Activated T-cell treated with anti-CD3 and anti-CD28 coated beads for 1 hour (primary cell): ENCODE measurements at places on chromosomes 1 and 21.
A peak's percentile ranks its signal among the peaks of the same experiment; 100 is the strongest.

DNA sequence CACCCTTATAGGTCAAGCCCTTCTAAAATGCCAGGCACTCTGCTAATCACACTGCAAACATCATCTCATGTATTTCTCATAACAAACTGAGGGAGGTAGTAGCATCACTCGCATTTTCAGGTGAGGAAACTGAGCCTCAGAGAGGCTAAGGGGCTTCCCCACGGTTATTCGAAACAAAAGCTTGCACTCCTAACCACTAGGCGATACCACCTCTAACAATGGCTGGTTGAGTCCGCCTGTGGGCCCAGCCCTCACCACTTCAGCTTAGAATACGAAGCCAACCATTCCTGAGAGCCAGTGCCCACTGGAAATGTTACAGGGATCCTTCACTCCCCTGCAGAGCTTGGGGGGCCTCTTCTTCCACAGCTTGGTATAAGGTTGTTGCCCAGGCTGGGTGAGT is 65.3 kb upstream of the TENT5C start:
- DNase-seq: no peak

DNA sequence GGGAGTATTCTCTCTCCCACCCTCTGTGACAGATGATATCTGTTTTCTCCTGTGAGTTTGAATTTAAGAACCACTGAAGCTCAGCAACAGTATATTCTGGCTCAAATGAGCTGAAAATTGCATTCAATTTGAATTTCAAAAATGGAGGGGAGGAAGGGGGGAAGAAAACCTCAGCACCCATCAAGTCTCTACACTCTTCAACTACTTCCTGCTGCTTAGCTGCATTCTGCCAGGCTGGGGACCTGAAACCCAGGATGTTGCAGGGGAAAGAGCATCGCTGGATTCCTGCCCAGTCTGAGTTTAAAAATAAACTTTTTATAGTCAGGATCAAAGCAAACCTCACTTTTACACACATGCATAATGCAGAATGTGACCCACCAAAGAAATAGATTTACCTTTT is 214.3 kb upstream of the ESRRG start:
- no peak for DNase-seq

- no peak for DNase-seq
These were observed at the start of gene PTGER3 for GRCh38 chr1:71047635-71048607. Gene PTGER3, minus strand, starts transcription at chr1:71047816. Its CDS starts 239 bp downstream, at chr1:71047577.

DNA sequence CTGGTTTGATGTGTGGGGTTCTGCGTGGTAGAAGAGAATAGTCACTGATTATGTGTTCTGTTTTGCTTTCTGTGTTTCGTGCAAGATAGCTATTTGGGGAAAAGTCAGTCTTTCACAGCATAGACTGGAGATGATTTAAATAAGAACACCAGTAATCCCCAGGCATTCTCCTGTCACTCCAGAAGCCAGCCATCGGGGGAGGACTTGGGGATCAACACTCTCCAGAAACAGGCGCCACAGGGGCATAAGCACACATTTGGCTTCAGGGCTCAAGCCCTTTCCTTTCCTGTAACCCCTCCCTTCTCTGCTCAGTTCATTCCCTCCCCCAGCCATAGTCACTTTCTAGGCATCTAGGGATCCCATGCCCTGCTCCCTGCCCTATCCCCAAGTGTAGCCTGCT is 97.3 kb upstream of the BEND5 start:
- DNase-seq: no peak

GRCh38 chr1:86515597-86515996 is 31.3 kb upstream of the CLCA4 start:
- DNase-seq: no peak

- no peak for DNase-seq
These were observed 6.9 kb downstream of the AKR1A1 start for GRCh38 chr1:45557422-45557944.

- no peak for DNase-seq
These were observed 29.7 kb downstream of the CTH start for GRCh38 chr1:70440642-70441391.

DNA sequence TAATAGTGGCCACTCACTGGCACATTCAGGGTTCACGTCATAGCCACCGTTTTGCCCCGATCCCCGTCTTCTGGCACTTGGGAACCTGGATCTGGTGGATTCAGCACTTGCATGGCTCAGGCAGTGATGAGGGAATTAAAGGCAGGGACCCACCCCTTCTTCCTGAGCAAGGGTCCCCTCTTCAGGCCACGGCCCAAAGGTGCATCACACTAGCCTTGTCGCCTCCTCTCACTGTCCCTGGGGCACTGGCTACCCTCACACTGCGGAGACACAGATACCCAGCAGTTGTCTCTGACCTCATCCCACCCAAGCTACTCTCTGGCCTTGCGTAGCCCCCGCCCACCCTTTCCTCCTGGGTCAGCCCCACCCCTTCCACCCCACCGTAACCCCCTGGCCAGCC is 19.9 kb upstream of the LDLRAP1 start:
- DNase-seq: no peak

DNA sequence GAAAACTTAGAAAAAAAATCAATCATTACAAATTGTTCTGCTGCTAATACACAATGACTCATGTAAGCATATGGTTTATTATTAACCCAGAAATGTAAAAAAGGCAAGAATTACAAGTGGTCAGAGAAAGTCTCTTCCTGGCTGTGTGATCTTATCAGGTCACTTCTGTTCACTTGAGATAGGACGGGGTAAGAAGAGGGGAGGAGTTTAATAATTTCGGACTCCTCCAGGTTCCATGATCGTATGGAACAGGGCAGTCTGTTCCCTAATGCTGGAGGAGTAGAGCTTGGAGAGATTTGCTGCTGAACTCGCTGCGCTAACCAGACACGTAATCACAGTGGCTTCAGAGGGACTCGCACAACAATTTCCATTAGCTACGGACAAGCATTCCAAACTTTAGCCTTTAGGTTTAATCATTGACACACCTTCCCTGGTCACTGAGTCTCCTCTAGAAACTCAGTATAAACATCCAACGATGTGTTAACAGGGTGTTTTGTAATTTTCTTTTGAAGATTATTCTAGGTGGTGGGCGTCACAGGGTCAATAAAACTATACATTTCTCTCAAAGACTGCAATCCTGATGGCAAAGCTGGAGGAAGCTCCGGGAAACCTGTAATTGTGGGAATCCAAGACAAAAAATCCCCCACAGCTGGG is 1.3 kb downstream of the CRYZ start:
- no peak for DNase-seq

- peak; percentile 20 for DNase-seq
These were observed 41.3 kb upstream of the EIF4G3 start for GRCh38 chr1:21217812-21218596.

DNA sequence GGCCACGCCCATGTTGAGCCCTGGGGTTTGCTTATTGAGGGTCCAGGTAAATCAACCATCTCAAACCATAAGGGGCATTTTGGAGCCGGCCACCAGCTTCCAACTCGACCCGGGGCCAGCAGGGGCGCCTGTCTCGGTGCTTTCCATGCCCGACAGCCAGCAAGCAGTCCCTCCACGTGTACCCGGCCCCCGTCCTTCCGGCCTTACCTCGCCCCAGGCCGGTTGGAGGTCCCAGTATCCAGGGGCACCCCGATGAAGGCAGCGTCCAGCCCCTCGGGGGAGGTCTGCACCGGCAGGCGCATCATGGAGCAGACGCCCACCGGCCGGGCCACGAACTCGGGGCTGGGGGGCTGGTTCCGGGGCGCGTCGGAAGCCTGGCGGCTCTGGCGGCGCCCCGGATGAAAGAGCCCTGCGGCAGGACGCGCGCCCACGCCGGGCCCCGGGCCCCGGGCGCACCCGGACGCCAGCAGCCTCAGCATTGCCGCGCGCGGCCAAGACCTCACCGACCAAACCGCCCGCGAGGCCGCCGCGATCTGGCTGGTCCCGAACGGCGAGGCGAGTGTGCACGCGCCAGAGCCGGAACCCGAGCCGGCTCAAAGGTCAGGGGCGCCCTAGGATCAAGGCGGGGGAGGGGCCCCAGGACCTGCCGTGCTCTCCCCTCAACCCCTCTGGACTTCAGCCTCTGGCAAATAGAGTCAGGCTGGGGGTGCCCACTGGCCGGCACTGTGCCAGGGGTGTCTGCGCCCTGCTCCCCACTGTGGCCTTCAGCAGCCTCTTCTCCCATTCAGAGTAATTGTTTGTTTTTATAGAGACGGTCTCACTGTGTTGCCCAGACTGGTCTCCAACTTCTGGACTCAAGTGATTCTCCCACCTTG is at the start of gene AGMAT:
Gene AGMAT, minus strand, starts transcription at position 563 of the 875 bp plus-strand sequence. Its CDS starts 84 bp downstream, at position 479.
- peak; percentile 35 for DNase-seq
